G401 (cell line): ENCODE measurements at places on chromosomes 12 and 14.

- DNase-seq = peak; percentile 70
Measured at GRCh38 chr14:54446161-54446693, 5.1 kb upstream of the CNIH1 start.

DNA sequence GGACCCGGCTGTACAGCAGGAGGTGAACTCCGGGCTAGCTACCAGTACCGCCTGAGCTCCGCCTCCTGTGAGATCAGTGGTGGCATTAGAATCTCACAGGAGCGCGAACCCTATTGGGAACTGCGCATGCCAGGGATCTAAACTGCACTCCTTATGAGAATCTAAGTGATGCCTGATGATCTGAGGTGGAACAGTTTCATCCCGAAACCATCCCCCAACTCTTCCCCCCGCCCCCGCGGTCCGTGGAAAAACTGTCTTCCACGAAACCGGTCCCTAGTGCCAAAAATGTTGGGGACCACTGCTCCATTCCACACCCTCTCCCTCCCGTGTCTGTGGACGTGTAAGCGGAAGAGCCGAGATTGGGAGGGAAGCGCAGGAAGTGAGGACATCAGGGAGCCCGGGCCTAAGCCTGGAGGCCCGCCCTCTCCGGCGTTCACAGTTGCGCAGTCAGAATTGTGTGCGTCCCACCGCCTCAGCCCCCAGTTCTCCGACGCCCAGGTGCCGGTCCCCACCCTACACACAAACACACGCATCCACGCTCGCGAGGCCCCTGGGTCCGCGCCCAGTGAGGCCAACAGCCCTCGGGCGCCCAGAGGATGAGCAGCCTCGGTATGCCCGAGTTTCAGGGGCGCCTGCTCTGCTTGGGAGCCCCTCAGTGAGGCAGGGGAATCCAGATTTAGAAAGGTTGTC, 1.8 kb upstream of the RNASE4 start:
- DNase-seq = peak; percentile 98

DNA sequence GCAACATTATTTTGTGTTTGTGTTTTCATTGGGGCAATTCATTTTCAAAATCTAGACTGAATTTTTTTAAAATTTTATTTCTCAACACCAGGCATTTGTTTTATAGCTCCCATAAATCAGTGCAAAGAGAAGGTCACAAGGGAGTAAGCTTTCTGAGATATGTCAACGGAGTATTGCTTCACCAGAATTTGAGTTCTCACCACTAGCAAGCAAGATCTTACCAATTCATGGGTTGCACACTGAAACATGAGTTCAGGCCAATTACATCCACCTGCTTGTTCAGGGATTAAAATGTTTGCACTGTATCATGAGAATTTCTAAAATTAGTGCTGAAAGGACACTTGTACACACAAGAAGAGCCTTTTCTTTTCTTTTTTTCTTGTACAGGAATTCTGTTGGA, 121.9 kb downstream of the CAND1 start:
- DNase-seq = no peak

GRCh38 chr12:47768323-47768811, 4.7 kb upstream of the SLC48A1 start:
- no peak for DNase-seq

DNA sequence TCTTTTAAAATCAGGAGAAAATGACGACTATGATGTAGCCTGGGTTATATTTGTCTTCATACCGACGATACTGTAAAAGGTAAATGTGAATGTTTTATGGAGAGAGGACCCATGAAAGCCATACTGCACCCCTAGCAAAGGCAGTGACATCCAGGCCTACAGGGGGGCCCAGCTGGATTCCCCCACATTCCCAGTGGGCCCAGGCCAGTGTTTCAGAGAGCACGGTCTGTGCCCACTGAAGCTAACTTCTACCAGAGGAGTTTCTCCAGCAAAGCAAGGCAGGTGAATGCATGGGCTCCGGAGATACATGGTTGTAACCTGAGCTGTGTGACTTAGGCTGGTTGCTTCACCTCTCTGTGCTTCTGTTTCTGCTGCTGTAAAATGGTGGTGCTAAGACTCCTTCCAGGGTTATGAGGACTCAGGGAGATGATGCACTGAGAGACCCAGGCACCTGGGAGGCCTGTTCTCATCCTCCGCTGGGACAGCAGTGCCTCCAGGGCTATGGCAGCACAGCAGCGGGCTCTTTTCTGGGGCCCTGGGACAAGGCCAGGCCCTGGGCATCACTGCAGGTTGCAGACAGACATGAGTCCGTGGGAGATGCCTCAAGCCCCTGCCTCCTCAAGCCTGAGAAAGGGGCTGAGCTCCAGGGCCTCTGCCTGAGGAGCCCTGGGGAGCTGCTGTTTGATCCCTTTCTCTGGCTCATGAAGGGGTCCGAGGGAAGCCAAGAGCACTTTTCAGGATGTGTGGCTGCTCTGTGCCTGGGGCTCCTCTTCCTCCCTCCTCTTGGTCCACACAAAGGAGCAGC, 73.7 kb downstream of the SERPINA3 start:
- DNase-seq = no peak

DNA sequence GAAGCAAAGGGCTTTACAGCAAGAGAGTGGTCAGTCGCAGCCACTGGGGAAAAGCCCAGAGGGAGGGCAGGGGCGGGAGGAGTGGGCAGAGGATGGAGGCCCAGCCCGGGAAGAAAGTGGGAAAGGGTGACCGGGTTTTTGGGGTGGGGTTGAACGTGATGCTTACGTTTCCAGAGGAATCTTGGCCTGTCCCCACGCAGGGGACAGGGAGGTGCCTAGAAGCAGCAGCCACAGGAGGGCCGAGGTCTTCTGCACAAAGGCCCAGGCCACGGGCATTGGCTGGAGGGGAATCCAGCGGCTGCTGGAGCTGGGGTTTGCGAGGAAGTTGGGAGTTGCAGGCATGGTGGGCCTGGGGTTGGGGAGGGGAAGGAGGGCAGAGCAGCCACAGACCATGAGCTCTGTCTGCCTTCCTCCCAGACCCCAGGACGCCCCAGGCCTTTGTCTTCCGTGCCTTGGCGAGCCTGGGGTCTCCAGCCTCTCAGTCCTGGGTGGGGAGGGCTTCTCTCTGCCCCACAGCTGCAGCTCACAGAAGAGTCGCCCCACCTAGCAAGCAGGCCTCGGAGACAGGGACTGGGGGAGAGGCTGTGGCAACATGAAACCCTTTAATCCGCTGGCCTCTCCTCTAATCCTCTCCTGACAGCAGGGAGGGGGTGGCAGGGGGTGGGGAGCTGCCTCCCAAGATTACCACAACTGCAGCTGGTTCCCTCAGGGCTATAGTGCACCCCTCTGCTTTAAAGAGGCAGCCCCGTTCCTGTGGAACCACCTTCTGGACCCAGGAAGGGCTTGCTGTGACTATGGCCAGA, at the start of gene CACNA2D4:
TSS of gene CACNA2D4 (minus strand) at position 572 of the 803 bp plus-strand sequence. CDS start at position 393, 179 bp downstream.
- DNase-seq = no peak

DNA sequence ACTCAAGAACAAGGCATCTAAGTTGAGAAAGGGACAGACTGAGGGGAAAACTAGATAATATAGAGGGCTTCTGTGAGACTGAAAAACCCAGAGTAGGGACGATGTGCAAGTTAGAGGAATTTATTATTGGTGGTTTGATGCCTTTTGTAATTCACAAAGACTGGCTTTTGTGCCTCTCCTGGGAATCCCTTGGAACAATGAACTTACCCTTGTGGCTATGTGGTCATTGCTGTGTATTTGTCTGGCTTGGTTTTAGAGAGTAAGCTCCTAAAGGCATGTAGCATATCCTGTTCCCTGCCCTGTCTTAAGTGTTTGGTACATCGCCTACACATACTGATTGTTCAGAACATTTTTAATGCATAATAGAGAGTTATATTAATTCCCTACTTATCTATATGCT, 26.6 kb downstream of the DCN start:
- no peak for DNase-seq

GRCh38 chr12:98294051-98294805, 221.2 kb upstream of the TMPO start:
- DNase-seq = no peak

DNA sequence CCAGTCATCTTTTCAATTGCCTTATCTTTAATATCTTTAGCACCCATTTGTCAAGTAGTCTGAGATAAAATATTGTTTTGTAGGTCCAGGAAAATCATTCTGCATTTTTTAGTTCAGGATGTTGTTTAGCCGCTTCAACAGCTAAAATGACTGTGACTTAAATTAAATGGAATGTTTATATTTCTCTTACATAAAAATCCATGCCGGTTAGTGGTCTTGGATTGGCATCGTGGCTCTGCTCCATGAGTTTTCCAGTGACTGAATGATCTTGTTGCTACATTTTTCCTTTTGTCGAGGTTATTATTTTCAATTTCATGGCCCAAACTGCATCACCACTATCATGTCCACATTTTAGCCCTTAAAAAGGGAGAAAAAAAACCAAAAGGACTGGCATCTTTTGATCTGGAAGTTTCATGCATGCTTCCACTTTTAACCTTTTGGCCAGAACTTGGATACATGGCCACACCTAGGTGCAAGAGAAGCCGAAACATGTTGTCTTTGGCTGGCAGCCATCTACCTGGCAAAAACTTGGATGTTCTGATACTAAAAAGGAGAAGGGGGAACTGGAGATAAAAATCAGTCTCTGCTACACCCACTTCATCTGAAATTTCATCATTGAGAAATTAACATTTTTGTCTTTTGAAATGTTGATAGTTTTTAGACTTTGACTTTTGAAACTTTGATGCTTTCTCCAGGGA, 142.4 kb downstream of the OTOGL start:
- no peak for DNase-seq
